ENCODE measurements at places on chromosomes 7 and 10.

GRCh38 chr7:26099236-26099635 is 52.8 kb upstream of the NFE2L3 start:
- no peak for DNase-seq

DNA sequence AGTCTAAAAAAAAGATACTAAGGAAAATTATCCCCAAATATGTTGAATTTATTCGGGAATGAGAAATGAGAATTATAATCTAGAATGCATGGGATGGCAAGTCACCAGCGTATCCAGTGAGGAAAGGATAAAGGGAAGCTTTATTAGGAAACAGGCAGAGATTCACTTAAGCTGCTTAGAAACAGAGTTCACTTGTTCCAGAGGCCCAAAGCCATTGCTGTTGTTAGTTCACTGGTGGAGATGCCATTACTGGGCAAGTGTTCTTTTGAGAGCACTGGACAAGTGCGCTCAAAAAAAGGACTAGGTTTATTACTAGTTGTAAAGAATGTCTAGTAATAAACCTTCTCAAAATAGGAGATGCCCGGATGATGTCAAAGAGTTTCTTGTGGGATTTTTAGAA is 51.2 kb downstream of the MICU1 start:
- no peak for DNase-seq

DNA sequence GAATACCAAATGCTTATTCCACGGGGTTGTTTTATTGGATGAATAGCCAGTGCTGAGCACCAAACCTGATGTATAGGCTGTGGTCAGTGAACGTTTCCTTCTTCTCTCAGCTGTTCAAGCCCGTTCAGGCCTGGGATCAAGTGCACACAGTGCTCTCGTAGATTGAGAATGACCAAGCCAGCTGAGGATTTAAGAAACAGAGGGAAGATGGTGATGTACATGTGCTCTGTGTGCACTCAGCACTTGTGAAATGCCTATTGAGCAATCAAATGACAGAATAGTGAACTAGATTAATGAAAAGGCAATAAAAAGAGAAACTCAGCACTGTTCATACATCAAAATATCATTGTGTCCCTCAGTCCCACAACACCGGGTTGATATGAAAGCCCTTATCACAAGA is 302.5 kb downstream of the BMPER start:
- no peak for DNase-seq

- no peak for DNase-seq
These were observed 229.0 kb upstream of the STK17A start for GRCh38 chr7:43353902-43354301.

- no peak for DNase-seq
These were observed 19.0 kb downstream of the AQP1 start for GRCh38 chr7:30930621-30931020.

DNA sequence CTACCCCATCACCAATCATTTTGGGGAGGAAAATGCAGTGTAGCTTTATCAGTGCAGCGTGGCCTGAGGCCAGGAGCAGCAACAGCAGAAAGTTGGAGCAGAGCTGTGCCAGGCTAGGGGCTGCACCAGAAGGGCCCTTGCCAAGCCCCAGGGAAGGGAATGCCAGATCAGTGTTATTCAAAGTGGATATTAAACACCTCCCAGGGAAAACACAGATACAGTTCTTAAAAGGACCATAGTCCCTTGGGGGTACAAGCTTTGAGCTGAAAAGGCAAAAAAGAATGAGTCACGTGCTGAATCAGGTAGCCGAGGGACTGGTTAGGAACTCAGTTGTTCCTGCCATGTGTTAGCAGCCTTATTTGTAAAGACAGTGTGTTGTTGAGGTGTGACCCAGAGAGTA is 54.0 kb downstream of the GSDME start:
- DNase-seq, result no peak

GRCh38 chr10:113985297-113985844 is 58.3 kb upstream of the ADRB1 start:
- DNase-seq, result no peak

- DNase-seq, result no peak
These were observed 10.3 kb downstream of the FLNC start for GRCh38 chr7:128840326-128841170.

GRCh38 chr10:73648975-73649829 is 6.6 kb downstream of the SYNPO2L start:
- DNase-seq, result no peak

GRCh38 chr7:66330961-66331360 is 125.8 kb downstream of the TPST1 start:
- DNase-seq, result no peak

DNA sequence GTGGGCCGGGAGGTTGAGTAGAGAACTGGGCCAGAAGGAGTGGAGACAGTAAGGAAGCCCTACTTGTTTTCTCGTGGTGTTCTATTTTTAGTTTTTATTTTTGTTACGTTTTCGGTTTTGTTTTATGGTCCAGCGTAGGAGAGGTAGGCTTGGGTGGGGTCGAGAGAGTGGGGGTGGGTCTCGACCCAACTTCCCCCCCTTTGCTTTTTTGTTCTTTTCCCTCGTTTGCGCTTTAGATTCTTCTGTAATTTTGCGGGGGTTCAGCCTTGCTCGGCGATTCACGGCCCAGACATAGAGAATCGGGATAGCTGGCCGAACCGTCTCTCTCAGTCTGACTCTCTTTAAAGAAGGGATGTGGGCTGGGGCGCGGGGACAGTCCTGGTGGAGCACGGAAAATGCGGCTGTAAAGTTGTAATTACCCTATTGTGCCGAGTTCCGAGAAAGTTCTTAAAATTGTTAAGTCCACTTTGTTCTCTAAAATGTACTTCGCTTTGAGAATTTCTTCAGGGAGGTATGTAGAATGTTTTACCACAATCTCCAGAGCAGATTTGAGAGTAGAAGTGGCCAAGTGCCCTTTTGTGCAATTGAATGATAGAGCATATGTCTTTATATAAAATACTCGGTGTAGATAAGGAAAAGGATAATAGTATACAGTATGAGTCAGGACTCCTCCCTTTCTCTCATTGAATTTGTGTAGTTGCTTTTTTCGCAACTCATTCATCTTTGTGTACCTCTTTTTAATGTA is 816 bp downstream of the DMTF1 start:
- DNase-seq, result peak; percentile 49

GRCh38 chr7:73451780-73452398 is 18.3 kb downstream of the FZD9 start:
- peak; percentile 78 for DNase-seq

GRCh38 chr10:70317943-70318318 is 34.1 kb upstream of the NPFFR1 start:
- DNase-seq, result no peak

- no peak for DNase-seq
These were observed 105.5 kb downstream of the ACTR3B start for GRCh38 chr7:152865011-152865410.

DNA sequence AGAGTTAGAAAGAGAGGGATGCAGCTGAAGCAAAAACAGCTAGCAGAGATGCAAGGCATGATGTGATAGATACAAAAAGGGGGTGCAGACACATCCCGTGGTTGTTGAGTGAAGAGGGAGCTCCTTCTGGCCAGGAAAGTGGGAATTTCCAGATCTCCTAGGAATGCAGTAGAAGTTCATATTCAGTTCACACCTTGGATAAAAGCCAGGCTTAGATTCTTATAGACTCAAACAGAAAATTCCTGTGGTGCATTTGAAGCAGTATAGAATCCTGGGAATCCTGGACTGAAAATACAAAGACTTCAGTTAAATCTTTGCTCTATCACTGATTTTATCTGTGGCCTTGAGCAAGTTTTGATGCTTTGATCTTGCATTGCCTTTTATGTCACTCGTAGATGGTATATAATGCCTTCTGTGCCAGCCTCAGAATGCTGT is 33.9 kb downstream of the SGPL1 start:
- no peak for DNase-seq

- DNase-seq, result no peak
These were observed 24.9 kb upstream of the PFKFB3 start for GRCh38 chr10:6177880-6178281.

- DNase-seq, result no peak
These were observed 165.8 kb upstream of the DGKB start for GRCh38 chr7:15068324-15068723.

DNA sequence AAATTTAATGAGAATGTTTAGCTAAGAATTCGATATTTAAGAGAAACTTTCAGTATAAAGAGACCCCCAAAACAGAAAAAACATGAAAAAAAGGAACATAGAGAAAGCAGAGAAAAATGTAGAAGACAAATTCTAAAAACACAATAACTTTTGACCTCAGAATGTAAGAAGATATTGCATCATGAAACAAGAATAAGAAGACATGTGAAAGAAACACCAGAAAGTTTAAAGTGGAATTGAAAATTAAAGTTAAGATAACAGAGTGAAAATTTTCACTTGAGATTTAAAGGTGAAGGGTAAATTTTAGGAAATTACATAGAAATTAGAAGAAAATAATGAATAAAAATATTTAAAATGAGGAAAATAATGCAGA is 78.2 kb upstream of the FAM3C start:
- no peak for DNase-seq

DNA sequence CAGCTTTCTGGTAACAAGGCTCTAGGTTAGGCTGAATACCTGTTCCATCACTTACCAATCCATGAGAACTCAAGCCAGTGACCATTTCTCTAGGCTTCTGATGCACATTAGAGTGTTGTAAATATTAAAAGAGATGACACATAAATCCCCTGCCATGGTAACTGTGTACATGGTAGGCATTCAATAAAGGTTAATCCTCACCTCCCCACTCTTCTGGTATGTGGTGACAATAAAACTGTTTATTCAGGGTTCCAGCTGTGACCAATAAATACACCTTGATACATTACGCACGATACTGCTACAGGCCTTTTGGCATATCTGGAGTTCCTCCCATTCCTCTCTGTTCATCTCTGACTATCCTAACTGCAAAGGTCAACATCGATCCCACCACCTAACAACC is 171.9 kb downstream of the SRPK2 start:
- no peak for DNase-seq

DNA sequence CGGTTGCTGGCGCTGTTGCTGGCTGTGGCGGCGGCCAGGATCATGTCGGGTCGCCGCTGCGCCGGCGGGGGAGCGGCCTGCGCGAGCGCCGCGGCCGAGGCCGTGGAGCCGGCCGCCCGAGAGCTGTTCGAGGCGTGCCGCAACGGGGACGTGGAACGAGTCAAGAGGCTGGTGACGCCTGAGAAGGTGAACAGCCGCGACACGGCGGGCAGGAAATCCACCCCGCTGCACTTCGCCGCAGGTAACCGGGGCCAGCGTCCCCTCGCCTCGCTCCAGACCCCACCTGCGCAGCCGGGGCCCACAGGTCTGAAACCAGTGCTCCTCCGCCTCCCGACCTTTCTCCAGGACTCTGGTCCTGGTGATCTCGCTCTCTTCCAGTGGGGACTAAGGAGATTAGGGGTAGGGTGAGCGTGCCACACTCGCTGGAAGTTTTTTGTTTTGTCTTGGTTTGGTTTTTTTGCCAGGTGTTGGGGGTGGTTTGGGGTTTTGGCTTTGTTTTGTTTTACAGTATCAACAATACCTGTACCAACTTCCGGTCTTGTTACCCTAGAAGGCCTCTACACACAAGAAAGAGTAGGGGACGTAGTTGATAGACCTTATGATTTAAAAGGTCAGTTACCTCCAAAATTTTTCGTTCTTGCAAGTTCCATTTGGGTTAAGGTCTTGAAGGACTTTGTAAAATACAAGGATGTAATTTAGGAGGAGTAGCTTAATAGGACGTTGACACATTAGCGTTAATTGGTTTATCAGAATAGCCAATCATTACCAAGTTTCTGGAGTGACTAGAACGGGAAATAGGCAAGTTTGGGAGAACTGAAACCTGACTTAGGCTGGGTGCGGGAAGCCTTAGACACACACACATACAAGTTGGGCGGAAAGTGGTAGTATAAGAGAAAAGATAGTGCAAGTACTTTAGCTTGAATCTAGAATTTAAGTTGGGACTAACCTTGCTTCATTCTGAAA is 704 bp downstream of the TNKS2 start:
- peak; percentile 54 for DNase-seq

DNA sequence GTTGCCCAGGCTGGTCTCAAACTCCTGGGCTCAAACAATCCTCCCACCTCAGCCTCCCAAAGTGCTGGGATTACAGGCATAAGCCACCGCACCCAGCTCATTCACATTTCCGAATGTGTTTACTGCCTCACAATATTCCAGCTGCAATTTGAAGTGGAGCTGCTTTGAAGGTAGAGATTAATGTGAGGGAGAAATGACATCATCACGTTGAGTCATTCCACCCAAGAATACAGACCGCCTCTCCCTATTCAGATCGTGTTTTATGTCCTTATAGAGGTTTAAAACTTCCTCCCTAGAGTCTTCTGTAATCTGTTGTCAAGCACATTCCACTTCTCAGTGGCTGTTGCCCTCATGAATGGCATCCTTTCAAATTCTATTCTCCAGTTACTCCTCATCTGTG is 100.4 kb upstream of the PDGFA start:
- DNase-seq, result no peak

DNA sequence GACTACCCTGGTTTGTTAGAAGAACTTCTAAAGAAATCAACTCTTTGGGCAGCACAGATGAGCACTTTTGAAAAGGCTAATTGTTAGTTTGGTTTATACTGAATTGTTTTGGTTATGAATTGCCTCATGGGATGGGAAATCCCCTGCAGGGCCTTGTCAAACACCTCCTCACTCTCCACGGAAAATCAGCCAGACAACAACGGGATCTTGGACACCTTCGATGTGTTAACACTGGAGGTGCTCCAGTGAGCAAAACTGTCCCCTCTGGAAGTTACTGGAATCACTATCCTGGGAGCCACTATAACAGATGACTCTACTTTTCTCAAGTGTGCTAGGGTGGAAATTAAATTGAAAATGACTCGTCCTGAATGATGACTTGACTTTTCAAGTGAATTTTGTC is 38.7 kb downstream of the CDK6 start:
- DNase-seq, result peak; percentile 23

DNA sequence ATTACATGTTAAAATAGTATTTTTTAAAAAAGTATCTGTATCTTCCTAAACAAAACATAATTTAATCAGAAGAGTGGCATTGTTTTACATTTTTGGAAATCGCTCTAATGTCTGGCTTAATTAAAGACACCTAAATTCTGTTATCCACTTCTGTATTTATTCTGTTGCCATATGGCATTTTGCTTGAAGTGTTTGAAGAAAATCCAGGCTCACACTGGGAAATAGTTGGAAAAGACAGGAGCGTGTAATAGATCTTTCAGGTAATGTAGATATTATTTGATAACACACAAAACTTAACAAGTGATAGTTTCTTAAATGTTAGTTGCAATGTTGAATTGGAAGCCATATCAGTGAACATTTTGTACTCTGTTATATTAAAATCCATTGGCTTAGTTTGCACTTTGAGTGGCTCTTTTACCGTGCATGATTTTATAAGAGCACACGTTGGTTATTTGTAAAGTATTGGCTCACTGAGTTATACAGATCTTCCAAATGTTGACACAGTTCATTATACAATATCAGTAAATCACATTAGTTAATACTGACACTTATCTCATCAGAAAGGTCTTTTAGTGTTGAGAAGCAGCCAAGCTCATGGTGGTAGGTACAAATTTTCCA is 128.4 kb upstream of the NPVF start:
- DNase-seq, result peak; percentile 64

DNA sequence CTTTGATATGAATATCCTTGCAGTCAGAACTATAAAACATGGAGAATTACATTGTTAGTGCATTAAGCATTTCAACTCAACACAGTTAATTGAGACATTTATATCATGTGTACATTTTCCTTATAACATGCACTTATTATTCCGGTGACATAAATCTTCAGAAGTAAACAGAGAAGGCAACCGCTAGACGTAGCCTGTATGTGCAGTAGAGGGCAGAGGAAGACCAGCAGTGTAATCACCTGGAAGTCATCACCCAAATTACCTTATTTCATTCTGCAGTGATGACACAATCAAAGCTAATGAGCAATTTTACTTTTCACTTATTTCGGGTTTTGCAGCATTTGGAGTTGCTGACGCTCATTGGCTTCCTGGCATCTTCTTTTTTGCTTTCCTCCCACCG is 394.6 kb downstream of the SDK1 start:
- no peak for DNase-seq

GRCh38 chr10:124168581-124168980 is 75.2 kb upstream of the CHST15 start:
- DNase-seq, result no peak
